ENCODE measurements at places on chromosomes 3 and 15. TPM values are rescaled to one million over a fixed set of nuclear protein-coding genes. Genes with fewer than 3 reads are reported as not detected.

DNA sequence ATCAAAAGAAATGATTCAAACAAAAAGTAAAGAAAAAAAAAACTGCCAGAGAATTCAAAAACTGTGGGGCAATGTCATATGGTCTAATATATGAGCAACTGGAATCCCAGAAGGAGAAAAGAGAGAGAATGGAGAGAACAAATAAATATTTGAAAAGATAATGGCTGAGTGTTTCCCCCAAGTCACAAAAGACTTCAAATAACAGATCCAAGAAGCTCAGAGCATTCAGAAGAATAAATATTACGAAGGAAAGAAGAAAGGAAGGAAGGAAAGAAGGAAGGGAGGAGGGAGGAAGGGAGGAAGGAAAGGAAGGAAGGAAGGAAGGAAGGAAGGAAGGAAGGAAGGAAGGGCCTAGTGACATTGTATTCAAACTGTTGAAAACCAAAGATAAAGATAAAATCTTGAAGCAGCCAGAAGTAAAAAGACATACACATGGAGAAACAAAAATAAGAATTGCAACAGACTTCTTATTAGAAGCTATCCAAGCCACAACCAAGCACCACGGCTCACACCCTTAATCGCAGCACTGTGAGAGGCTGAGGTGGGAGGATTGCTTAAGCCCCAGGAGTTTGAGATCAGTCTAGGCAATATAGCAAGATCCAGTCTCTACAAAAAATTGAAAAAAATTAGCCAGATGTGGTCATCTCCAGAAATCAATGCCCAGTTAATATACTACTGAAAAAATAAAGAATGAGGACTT is 118.9 kb upstream of the IGSF10 start:
- DNase-seq = no peak

DNA sequence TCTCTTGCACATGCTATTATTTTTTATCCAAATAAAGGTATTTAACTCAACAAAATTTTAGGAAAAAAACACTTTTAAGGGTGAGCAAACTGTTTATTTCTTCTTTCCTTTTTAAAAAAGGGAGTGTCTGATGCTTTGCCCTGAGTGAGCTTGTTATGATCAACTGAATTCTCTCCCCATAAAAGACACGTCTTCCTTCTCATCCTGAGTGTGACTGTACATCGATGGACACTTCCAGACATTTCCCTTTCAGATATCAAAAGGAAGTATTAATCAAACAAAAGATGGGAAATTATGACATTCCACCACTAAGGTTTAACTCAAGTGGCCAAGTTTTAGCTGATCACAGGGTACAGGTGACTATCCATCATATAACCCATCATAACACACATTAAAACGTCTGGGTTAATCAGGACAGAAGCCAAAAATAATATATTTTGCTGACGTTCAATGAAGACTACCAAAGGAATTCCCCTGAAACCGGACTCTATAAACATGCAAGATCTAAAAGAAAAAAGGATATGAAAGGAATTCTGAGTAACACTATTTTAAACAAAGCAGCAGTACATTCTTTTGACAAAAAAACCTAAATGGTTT is 354.8 kb downstream of the MECOM start:
- DNase-seq = no peak

- DNase-seq = no peak
Observed at GRCh38 chr3:99023590-99024192, 122.2 kb upstream of the DCBLD2 start.

- no peak for DNase-seq
Observed at GRCh38 chr15:91208371-91208770, 108.3 kb downstream of the SV2B start.

DNA sequence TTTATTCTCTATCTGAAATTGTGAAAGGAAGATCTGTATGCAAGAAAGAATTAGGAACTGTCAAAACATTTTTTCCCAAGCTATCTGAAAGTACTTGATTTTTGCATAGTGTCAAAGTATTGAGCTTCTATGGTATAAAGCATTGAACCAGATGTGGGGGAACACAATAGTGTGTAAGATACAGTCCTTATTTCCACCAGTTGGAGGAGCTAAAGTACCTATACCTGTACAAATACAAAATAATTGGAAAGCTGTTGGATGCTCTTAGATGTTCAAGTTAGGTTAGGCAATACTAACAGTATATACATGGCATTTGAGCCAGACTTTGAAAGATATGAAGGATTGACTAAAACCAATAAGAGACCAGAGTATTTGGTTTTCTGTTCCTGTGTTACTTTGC is 148.4 kb downstream of the B3GALNT1 start:
- DNase-seq = no peak

DNA sequence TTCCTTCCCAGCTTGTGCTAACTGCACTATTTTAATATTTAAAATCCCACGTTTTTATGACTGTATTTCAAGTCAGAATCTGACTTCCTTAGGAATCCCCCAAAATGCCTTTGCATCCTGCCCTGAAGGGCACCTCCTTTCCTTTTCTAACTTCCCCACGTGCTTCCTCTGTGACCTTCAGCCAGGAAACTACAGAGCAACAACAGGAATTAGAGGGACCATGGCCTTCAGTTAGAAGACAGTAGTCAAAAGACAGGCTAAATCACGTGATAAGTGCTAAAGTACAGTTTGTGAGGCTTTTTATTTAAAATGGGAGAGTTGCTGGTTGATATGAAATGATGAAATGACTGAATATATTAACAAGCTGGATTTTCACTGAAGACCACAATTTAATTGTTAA is 11.8 kb upstream of the ABHD10 start:
- DNase-seq = no peak

- no peak for DNase-seq
Observed at GRCh38 chr3:122415104-122415744, 638 bp downstream of the WDR5B start.

GRCh38 chr15:36407647-36408046 is 171.8 kb upstream of the CDIN1 start:
- no peak for DNase-seq

DNA sequence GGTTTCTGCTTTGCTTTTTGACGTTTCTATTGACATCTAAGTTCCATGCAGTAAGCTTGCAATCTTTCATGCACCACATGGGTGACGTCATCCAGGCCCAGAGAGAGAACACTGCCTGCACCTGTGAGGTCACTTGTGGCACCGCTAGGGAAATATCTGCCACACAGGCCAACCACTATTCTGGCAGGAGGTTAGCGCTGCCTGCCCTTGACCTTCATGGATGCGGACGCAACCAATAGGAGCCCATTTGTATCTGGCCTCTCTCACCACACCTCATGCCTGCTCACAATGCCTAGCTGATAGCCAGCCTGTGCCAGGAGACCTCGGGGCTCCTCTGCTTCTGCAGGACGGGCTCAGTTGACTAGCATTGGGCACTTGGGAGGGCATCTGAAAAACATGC is 55.8 kb upstream of the PRR23E start:
- no peak for DNase-seq

Gene GUCA1C
- not detected for total RNA-seq

Gene MUSTN1
- 105 TPM for total RNA-seq

Gene NME9
- not detected for total RNA-seq

Gene USP19
- 40.4 TPM for total RNA-seq

Gene CCRL2
- 2.0 TPM for total RNA-seq

Gene GATA2
- 11.9 TPM for total RNA-seq

All from posterior vena cava (tissue), 2 donors.